ENCODE measurements at places on chromosomes 2 and 18.

GRCh38 chr2:202116691-202117090 is 43.6 kb downstream of the KIAA2012 start:
- peaks cover 14% of the 10 kb centered on the region for H3K27me3 ChIP-seq
- no peak for DNase-seq
- no peaks in the 10 kb centered on the region for H3K36me3 ChIP-seq
- no peak overlapping the region for H3K4me3 ChIP-seq

DNA sequence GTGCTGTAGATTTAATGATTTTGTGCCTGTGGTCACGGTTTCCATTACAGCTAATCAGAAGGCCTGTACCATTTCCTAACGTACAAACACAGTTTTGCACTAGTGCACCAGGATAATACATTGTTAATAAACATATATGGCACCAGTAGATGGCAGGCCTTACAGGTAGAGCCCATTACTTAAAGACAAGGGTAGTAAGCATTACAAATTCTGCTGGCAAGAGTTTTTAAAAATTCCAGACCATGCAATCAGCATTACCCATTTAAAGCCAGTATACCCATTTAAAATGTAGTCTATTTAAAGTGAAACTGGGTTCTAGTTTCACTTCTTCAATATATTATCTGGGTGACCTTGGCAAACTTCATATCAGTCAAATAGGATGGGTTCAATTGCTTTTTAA is 224.2 kb downstream of the NUP35 start:
- H3K4me3 ChIP-seq = no peak overlapping the region
- H3K4me1 ChIP-seq = no peaks in the 10 kb centered on the region
- no peaks in the 10 kb centered on the region for H3K36me3 ChIP-seq
- H3K27me3 ChIP-seq = no peaks in the 10 kb centered on the region

DNA sequence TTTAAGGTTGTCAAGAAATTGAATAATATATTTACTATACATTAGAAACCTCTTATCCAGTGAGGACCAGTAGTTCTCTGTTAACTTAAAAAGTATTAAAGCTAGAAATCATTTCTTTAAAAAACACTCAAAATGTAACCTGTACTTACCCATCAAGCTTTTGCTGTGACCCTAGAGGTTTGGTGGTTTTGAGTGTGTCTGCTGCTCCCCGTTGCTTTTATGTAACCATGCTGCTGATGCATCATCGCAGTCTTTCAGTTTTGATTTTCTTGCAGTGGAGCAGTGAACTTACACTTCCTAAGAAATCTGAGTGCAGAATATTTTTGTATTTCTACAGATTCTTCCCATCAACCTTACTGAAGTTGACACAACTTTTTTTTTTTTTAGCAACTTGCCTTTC is 34.2 kb downstream of the MRPS9 start:
- no peak overlapping the region for H3K27ac ChIP-seq
- DNase-seq = peak; percentile 59
- no peaks in the 10 kb centered on the region for H3K27me3 ChIP-seq
- peaks cover 19% of the 10 kb centered on the region for H3K36me3 ChIP-seq

- DNase-seq = no peak
- no peak overlapping the region for H3K27ac ChIP-seq
- H3K27me3 ChIP-seq = no peaks in the 10 kb centered on the region
- no peak overlapping the region for H3K4me3 ChIP-seq
- H3K4me1 ChIP-seq = peaks cover 12% of the 10 kb centered on the region
These were observed 23.6 kb upstream of the SOS1 start for GRCh38 chr2:39144416-39144815.

GRCh38 chr2:196068271-196069209 is at the start of gene DNAH7:
Gene DNAH7 (minus strand): TSS chr2:196068837. CDS start chr2:196068711, 126 bp downstream.
- H3K36me3 ChIP-seq = no peaks in the 10 kb centered on the region
- H3K27ac ChIP-seq = peak within 1 kb of the TSS; percentile 72
- peak; percentile 94 for DNase-seq
- peaks cover under 1% of the 10 kb centered on the region for H3K27me3 ChIP-seq
- peak within 1 kb of the TSS; percentile 77 for H3K4me3 ChIP-seq

- no peak overlapping the region for H3K27ac ChIP-seq
- H3K27me3 ChIP-seq = no peaks in the 10 kb centered on the region
- peaks cover 5% of the 10 kb centered on the region for H3K36me3 ChIP-seq
These were observed 5.3 kb downstream of the KLF11 start for GRCh38 chr2:10048501-10049171.

DNA sequence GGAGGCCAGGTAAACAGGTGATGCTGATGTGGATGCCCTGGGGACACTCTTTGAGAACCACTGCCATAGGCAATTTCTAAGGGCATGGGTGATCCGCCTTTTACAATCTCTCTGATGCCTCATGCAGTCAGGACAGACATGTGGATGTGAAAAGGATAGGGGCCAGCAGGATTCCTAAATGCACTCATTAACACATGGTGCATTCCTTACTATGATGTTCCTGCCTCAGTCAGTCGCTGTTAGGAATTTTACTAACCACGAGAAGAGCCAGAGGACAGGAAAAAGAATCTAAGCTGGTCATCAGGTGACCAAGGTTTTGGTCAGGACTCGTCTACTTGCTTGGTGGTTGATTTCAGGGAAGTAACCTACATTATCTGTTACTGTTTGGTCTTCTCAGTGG is 191.0 kb downstream of the ARL4C start:
- H3K4me3 ChIP-seq = no peak overlapping the region
- H3K36me3 ChIP-seq = peaks cover 14% of the 10 kb centered on the region
- H3K27ac ChIP-seq = peak overlapping the region; percentile 10
- no peaks in the 10 kb centered on the region for H3K27me3 ChIP-seq
- peaks cover 83% of the 10 kb centered on the region for H3K4me1 ChIP-seq

GRCh38 chr2:165870346-165870745 is 76.3 kb upstream of the GALNT3 start:
- H3K27ac ChIP-seq = no peak overlapping the region
- H3K27me3 ChIP-seq = no peaks in the 10 kb centered on the region
- peaks cover 10% of the 10 kb centered on the region for H3K4me1 ChIP-seq
- H3K4me3 ChIP-seq = no peak overlapping the region
- no peak for DNase-seq

- no peaks in the 10 kb centered on the region for H3K36me3 ChIP-seq
These were observed 152.7 kb upstream of the SOX11 start for GRCh38 chr2:5539282-5540165.

DNA sequence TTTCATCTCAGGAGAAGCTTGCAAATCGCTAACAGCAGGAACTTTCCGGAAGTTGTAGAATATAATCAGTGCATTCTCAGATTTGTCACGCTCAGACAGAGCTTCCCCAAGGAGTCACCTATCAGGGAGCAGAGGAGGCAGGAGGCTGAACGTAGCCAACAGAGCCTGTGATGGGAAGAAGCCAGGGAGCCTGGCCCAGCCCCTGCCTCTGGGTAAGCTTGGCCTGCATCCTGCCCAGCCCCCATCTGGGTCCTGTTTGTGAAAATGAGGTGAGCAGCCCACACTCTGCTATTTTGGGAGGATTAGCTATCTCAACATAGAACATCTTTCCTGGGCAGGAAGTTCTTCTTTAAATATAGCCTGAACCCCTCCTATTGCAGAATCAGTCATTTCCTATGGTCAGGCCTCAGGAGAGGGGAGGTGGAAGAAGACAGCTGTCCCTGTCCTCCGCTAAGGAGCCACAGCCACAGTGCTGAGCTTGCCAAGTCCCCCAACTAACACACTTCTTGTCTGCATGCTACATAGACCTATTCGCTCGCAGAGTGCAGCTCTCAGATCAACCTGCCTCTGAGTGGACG is 19.2 kb upstream of the PKDCC start:
- peaks cover 3% of the 10 kb centered on the region for H3K4me1 ChIP-seq
- H3K27me3 ChIP-seq = peaks cover 12% of the 10 kb centered on the region
- H3K36me3 ChIP-seq = no peaks in the 10 kb centered on the region
- no peak overlapping the region for H3K27ac ChIP-seq
- no peak overlapping the region for H3K4me3 ChIP-seq
- no peak for DNase-seq

- no peaks in the 10 kb centered on the region for H3K27me3 ChIP-seq
- H3K27ac ChIP-seq = no peak overlapping the region
- H3K36me3 ChIP-seq = no peaks in the 10 kb centered on the region
- no peak for DNase-seq
- no peak overlapping the region for H3K4me3 ChIP-seq
- no peaks in the 10 kb centered on the region for H3K4me1 ChIP-seq
These were observed 460.8 kb upstream of the HS6ST1 start for GRCh38 chr2:128779301-128780095.

DNA sequence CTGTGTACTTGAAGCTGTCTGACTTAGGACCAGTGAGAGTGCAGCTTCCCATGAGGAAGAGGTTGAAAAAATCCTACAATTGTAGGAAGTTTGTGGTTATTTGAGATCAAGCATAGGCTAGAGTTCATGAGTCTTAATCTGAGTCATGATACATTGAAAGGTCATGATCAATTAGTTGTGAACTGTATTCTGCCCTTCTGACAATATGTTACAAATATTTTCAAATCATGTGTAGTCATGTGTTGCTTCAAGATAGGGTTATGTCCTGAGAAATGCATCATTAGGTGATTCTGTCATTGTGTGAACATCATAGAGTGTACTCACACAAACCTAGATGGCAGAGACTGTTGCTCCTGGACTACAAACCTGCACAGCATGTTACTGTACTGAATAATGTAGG is 68.4 kb upstream of the MFF start:
- no peak overlapping the region for H3K27ac ChIP-seq
- no peak overlapping the region for H3K4me3 ChIP-seq
- no peaks in the 10 kb centered on the region for H3K36me3 ChIP-seq
- no peak for DNase-seq
- no peaks in the 10 kb centered on the region for H3K4me1 ChIP-seq

DNA sequence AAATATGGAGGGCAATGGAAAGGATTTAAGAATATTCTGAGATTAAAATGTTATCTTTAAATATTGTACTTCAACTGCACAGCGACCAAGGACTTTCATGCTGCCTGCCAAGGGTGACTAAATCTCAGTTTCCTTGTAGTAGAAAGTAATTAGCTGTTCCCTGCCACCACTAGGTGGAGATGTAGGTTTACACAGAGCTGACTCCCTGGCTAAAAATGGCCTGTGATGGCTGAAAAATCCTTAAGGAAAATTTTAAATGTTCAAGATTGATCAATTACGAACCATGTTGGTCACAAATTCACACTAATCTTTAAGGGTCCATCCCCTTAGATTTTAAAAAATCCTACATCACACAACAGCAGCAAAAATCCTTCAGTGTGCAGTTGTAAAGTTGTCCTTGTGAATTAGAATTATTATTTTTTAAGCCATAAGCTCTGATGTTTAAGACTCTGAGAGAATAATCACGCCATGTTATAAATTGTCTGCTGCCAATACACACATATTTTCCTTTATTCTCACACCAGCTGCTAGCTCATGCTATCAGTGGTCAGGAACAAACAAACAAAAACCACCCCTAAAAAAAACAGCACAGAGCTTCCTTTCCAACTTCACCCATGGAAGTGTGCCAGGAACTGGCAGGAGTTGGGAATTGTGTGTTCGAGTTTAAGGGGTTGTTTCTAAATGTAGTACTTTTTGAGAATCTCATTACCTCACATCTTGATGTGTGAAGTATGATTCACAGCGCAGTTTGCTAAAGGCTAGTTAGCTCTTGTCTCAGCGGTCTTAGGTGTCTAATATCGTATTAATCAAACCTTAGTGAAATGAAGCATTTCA is 399.8 kb downstream of the TMEM182 start:
- H3K4me3 ChIP-seq = no peak overlapping the region
- no peaks in the 10 kb centered on the region for H3K4me1 ChIP-seq

- DNase-seq = no peak
- no peaks in the 10 kb centered on the region for H3K36me3 ChIP-seq
- H3K4me1 ChIP-seq = no peaks in the 10 kb centered on the region
- H3K27ac ChIP-seq = no peak overlapping the region
- no peak overlapping the region for H3K4me3 ChIP-seq
- no peaks in the 10 kb centered on the region for H3K27me3 ChIP-seq
These were observed 25.6 kb upstream of the PRLH start for GRCh38 chr2:237540823-237541222.

GRCh38 chr18:685438-685837 is 27.0 kb downstream of the ENOSF1 start:
- no peak overlapping the region for H3K4me3 ChIP-seq
- H3K36me3 ChIP-seq = peaks cover 77% of the 10 kb centered on the region
- H3K27me3 ChIP-seq = no peaks in the 10 kb centered on the region
- no peak overlapping the region for H3K27ac ChIP-seq
- peaks cover 22% of the 10 kb centered on the region for H3K4me1 ChIP-seq
- DNase-seq = no peak

DNA sequence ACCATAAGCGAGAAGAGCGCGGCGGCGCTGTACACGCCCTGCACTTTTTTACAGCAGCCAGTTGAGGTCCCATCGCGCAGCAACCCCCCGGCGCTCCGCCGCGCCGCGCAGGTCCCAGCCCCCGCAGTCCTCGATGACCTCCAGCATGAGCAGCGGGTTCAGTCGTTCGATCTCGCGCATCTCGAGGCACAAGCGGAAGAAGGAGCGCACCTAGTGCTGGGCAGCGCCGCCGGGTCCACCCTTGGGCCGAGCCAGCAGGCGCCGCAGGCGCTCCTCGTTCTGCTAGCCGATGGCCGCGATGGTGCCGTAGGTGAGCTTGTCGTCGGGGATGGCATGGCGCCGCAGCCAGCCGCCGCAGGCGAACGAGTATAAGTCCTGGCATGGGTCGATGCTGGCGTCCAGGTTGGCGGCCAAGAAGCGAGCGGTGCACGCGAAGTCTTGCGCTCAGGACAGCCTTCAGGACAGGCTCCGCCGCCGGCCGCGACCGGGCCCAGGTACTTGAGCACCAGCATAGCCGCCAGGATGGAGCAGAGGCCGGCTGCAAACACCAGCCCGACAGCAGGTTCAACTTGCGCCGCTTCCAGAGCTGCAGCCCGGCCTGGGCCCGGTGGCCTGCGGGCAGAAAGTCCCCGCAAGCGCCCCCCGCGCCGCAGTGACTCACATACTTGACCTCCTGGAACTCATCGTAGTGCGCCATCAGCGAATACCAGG is 8.3 kb downstream of the ALPP start:
- peaks cover 51% of the 10 kb centered on the region for H3K27me3 ChIP-seq
- H3K27ac ChIP-seq = no peak overlapping the region
- H3K4me1 ChIP-seq = peaks cover 2% of the 10 kb centered on the region
- H3K4me3 ChIP-seq = no peak overlapping the region
